ENCODE measurements at places on chromosomes 6 and 20.

DNA sequence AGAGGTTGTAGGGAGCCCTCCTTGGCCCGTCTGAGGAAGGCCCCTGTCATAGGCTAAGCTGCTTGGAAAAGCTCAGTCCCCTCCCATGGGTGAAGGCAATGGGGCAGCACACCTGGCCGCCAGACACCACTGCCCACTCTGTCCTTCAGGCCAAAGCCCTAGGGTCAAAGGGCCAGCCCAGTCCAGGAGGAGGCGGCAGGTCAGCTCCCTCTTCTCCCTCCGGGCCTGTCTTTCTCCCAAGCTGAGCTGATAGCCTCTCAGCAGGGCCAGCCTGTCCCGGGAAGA lies 5.1 kb upstream of the CLPSL2 start:
- DNase-seq, result no peak

DNA sequence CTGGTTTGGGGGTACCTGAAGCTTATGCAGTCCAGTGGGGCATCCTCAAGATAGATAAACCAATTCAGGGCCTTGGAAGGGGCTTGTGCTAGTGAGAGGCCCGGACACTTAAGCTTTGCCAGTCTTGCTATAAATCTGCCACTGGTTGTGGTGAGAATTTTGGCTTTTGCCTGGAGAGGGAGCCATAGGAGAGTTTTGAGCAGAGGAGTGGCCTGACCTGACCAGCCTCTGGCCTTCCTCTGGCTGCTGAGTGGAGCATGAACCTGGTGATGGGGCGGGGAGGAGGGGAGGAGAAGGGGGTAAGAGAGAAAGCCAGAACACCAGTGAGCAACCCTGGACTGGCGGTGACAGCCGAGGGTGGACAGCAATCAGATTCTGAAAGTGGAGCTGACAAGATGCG lies 7.1 kb downstream of the TMEM74B start:
- DNase-seq, result no peak

- no peak for DNase-seq
Observed at GRCh38 chr6:150083839-150084238, 14.9 kb upstream of the ULBP3 start.

- DNase-seq, result no peak
Observed at GRCh38 chr6:112330071-112330878, 16.9 kb upstream of the RFPL4B start.

GRCh38 chr6:170048615-170049256 lies 242.1 kb downstream of the DLL1 start:
- DNase-seq, result no peak

DNA sequence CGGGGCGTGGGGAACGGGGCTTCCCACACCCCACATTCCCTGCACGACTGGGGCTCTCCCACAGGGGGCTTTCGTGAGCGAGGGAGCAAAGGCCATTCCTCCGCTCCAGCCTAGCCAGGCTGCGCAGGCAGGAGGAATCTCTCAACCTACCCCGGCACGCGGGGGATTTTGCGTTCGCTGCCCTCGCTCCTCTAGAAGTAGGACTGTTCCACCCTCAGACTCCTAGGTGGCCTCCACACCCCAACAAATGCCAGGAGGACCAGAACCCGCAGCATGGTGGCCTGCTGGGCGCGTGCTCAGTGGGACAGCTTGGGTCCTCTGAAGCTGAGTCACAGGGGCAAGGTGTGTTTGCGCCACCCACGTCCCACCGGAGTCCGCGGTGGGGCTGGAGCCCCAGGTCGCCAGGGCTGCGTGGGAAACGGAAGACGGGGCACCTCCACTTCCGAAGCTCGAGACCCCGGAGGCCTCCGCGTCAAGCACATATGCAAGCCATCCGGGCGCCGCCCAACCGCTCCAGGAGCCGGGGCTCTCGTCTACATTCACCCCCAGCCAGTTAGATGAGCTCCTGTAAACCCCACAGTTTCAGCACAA lies 1938.5 kb upstream of the DEFB115 start:
- no peak for DNase-seq

DNA sequence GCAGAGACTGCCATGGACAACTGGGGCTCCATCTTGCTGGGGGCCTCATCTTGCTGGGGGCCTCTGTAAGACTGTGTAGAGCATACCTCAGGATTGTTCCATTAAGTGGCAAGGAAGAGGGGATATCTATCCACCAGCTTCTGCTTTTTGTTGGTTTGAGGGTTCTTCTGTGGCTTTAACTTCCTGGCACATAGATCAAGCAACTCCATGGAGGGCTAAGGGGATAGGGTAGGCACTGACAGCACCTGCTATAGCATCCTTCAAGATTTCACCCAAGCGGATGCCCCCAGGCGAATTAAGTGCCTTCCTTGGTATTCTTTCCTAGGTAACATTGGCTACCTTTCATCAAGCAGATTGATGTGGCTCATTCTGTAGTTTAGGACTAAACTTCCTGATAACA lies 3.8 kb upstream of the LRRN4 start:
- no peak for DNase-seq

DNA sequence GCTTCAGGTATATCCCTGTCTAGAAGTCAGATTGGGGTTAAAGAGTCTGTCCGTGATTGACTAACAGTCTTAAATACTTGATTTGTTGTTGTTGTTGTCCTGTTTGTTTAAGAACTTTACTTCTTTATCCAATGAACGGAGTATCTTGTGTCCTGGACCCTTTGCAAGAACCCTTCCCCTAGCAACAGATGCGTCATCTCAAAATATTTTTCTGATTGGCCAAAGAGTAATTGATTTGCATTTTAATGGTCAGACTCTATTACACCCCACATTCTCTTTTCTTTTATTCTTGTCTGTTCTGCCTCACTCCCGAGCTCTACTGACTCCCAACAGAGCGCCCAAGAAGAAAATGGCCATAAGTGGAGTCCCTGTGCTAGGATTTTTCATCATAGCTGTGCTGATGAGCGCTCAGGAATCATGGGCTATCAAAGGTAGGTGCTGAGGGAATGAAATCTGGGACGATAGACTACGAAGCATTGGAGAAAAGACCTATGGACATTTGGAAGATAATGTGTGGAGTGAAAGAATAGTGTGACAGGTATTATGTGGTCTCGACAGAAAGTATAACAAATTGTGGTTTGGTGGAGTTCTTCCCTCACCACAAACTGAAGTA lies at the start of gene HLA-DRA:
TSS of gene HLA-DRA (plus strand) at position 286 of the 613 bp plus-strand sequence. CDS start at position 350, 64 bp downstream.
- DNase-seq, result peak; percentile 21

DNA sequence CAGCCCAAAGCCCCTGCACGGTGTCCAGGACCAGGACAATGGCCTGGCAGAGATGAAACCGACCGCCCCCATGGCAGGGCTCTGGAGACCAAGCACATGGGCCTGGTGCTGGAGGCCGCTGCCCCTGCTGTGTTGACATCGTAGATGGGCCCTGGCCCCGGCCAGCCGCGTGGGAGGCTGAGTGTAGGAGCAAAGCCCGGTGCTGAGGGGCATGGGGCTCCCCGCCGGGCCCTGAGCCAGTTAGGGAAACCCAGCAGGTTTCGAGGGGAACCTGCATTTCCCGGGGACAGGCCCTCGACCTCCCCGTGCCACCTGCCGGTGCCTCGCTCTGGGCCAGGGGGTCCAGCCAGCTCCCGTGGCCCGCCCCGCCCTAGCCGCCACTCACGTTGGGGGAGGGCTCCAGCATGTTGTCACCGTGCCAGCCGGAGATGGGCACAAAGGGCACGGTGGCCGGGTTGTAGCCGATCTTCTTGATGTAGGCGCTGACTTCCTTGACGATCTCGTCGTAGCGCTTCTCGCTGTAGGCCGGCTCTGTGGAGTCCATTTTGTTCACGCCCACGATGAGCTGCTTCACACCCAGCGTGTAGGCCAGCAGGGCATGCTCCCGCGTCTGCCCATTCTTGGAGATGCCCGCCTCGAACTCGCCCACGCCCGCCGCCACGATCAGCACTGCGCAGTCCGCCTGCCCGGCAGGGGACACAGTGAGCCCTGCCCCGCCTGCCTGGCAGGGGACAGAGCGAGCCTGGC lies 4.3 kb downstream of the EEF1A2 start:
- DNase-seq, result no peak

GRCh38 chr20:23243791-23244155 lies 106.8 kb upstream of the NXT1 start:
- DNase-seq, result no peak

- no peak for DNase-seq
Observed at GRCh38 chr6:106473812-106474211, 113.3 kb downstream of the CRYBG1 start.

- no peak for DNase-seq
Observed at GRCh38 chr6:87407561-87407900, 241 bp upstream of the CFAP206 start.

DNA sequence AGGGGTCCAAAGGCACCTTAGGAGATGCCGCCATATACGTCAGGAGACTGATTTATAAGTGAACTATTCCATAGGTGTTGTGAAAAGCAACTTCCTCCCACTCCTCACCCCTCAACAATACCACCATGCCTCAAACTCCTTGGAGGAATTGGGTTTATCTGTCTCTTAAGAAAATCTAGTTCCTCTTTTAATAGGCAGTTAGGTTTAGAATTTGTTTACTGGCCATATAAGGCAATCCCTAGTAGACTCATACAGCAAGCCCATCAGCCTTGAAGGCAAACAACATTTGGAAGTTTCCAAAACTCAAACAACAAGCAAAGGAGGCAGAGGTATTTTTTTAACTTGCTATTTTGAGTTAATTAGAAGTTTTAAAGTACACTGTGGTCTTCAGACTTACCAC lies 66.1 kb downstream of the PRND start:
- DNase-seq, result no peak

DNA sequence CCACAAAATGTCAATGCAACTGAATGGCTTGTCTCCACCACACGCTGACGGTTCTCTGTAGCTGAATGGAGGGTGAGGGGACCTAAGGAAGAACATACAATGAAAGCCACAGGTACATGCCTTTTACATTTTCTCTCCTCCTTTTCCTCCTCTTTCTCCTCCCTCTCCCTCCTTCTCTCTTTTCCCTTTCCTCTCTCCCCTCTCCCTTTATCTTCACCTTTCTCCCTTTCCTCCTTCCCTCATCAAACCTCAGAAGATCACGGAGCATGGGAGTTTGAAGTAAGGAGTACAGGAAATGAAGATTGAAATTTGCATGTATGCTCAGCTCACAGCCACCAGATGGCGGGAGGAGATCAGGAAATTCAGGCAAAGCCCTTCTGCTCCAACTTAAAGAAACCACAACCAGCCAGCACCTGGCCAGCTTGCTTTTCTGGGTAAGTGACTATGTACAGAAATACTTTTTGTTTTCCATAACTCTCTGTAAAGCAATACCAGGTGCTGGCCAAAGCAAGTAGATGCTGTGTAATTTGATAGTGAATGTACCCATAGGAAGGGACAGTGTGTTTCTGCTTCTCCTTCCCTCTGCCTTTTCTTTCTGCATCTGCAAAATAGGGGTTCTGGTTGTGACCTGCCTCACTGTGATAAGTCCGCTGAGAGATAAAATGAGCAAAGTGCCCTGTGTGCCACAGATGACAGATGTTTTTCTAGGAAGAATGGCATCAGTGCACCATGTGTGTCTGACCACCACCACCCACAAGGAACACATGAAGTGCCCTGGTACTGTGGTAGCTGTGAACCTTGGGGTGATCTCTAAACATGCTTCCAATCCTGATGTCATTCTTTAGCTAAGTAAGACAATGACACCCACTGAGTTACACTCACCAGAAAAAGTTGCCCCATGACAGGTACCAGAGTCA lies 18.6 kb upstream of the FOXO3 start:
- peak; percentile 78 for DNase-seq

GRCh38 chr20:63246490-63247288 lies 7.6 kb downstream of the NKAIN4 start:
- DNase-seq, result peak; percentile 66

DNA sequence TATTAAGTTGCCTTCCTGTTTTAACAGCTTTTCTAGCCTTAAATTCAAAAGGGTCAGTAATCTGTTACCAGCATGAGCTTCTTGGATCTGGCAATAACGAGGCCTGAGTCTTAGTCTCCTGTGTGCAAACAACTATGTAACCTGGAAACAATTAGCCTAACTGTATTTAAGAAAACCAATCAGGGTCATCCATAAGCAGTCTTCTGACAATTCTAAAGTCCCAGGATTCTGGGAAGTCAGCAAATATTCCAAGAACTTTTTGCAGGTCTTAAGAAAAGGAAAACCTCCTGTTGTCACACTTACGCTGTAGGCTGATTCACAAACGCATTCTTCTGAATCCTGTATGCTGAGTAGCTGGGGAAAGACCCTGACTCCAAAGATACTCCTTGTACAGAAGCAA lies 90.4 kb downstream of the COL12A1 start:
- DNase-seq, result no peak

- no peak for DNase-seq
Observed at GRCh38 chr6:3269281-3269975, 10.7 kb downstream of the PSMG4 start.

DNA sequence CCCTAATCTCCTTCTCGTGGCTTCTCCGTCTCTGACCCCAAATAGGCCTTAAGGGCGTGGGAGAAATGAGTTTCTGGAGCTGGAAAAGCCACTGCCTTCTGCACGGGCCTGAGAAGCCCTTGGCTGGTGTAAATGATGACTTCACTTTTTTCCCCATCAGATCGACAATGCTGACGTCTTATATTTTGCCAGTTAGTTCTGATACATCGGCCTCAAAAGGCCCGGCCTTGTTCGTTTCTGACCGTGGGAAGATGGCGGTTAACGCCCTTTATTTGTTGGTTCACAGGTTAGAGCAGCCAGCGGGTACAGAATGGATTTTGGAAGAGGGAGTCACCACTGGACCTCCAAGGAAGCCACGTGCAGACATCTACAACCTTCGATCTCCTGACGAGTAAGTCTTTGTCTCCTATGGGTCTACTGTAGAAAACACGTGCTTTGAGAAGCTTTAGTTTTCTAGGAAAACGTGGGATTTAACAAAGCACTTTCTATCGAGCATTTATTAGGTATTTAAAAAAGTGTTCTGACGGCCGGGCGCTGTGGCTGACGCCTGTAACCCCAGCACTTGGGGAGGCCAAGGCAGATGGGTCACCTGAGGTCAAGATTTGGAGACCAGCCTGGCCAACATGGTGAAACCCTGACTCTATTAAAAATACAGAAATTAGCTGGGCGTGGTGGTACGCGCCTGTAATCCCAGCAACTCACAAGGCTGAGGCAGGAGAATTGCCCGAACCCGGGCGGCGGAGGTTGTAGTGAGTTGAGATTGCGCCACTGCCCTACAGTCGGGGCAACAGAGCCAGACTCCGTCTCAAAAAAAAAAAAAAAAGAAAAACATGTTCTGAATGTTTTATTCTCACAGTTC lies 1.2 kb upstream of the ZNFX1 start:
- peak; percentile 17 for DNase-seq

DNA sequence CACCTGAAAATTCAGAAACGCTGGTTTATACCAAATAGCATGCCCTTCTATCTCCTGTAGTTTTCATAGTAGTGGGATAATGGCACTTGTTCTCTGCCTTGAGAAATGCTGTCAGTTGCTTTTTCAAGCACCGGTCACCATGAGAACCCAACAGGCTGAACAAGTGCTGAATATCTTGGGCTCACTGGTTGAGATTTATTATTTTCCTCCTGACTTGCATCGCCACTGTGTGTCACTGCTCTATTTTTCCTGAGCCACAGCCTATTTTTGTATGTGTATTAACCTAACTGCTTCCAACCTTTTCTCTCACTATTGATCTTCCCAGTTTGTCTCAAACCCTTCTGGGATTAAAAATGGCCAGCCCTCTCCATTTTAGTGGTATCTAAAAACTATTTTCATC lies 71.9 kb downstream of the OPN5 start:
- no peak for DNase-seq

Data from cerebellum (tissue), 4 donors.